ELR (cell line): ENCODE measurements at places on chromosomes 3 and 15.

- DNase-seq, result no peak
Observed at GRCh38 chr15:56757875-56758274, 24.6 kb upstream of the ZNF280D start.

- DNase-seq, result no peak
Observed at GRCh38 chr3:178058629-178059028, 477.6 kb upstream of the KCNMB2 start.

DNA sequence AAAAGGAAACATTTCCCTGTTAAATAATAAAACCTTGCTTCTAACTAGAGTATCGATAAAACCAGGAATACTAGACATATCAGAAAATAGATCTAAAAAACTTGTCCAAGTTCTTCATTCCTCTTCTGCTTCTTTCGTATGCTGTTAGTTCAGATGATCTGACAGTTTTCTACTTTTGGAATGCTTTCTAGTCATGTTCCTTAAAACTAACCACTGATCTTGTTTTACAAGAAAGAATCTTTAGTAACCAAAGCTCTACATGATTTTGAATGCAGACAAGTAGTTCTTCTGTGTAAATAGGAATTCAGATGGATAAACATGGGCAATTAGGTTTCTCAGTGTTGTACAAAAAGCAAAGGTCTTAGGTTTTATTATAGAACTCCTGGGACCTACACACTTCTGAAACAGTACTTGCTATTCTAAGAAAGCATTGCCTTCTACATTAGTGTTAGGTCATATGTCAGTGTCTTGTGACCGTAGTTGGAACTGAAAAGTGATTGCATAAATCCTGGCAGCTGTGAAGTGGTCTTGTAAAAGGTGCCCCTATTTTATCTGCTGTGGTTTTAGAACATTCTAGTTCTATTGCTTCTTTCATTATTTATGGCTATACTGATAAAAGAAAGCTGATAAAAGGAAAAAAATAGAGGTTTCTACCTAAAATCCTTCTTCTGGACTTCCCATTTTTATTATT is 40.7 kb downstream of the SNRK start:
- no peak for DNase-seq

DNA sequence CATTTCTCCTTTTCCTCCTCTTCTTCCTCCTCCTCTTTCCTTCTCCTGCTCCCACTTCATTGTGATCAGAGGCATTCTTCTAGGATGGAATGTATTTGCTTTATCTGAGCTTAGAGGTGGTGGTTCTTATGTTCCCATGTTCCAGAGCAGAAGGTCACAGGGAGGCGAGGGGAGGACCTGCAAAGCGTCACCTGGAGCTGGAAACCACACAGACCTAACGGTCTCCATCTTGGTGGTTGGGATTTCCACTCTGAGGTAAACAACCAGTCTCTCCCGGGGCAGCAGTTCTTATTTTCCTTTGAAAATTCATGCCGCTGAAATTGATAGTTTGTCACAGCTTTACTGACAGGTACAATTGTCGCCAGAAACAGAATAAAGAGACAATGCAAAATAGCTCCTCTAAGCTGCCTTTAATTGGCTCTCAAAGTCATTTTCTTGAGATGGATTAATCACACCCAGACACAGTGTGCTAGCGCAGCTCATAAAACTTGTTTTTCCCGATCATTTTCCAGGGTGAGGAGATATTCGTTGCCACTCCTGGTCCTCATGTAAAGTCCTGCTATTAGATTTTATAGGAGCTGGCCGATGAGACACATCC is 16.9 kb upstream of the AGBL1 start:
- no peak for DNase-seq

- DNase-seq, result no peak
Observed at GRCh38 chr3:5309171-5309570, 121.7 kb downstream of the EDEM1 start.

GRCh38 chr15:83713242-83713641 is 59.3 kb downstream of the ADAMTSL3 start:
- DNase-seq, result no peak
